ENCODE measurements at places on chromosomes 1 and 21.

DNA sequence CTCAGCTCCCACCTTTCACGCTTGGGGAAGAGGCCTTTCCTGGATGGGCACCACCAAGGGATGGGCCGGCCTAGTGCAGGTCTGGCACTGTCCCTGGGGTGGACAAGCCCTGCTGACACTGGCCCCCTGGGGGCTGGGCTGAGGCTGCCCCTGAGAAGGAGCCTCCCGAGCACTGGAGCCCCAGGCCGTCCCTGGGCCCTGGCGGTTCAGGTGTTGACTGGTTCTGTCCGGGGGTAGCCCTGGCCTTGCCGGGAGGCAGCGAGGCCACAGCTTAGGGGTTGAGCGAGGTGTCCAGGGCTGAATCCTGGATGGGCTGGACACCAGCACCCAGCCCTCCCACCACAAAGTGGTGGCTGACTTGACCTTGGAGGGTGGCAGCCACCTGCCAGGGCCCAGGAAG lies 49.7 kb upstream of the ACTRT2 start:
- no peak for DNase-seq

DNA sequence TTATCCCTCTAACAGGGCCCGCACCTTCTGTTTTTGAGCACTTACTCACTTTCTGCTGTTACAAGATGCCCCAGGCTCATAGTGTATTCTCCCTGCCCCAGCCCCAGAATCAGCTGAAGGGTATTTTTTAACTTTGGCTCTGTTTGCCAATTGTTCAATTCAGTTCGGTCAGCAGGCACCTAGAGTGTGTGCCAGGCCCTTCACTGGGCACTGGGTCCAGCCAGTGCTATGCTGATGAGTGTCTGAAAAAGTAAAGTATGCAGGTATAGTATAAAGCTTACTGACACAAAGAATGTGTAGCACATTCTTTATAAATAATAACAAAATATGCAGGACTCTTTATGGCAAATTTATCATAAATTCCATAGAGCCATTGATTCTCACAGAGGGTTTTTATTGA lies 35.0 kb downstream of the FHAD1 start:
- peak; percentile 47 for DNase-seq

- DNase-seq = peak; percentile 90
Measured at GRCh38 chr1:94045465-94046056, 75.4 kb downstream of the ABCA4 start.

GRCh38 chr1:38097284-38097898 lies 50.8 kb upstream of the POU3F1 start:
- DNase-seq = no peak

DNA sequence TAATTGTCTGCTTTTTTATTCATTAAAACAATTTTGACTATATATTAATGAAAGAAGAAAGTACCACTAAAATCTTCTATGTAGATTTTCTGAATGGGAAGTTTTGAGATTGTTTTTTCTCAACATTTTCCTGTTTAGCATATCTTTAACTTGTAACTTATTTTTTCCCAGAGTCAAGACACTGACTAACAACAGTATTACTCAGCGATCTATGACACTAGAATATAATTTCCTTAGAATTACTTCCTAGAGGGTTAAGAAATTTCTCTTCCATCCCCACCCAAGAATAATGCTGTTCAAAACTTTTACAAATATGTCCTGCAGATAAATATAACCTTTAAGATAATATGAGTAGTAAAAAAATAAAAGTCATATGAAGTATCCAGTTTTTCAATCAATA lies 218.2 kb upstream of the NR5A2 start:
- DNase-seq = no peak

DNA sequence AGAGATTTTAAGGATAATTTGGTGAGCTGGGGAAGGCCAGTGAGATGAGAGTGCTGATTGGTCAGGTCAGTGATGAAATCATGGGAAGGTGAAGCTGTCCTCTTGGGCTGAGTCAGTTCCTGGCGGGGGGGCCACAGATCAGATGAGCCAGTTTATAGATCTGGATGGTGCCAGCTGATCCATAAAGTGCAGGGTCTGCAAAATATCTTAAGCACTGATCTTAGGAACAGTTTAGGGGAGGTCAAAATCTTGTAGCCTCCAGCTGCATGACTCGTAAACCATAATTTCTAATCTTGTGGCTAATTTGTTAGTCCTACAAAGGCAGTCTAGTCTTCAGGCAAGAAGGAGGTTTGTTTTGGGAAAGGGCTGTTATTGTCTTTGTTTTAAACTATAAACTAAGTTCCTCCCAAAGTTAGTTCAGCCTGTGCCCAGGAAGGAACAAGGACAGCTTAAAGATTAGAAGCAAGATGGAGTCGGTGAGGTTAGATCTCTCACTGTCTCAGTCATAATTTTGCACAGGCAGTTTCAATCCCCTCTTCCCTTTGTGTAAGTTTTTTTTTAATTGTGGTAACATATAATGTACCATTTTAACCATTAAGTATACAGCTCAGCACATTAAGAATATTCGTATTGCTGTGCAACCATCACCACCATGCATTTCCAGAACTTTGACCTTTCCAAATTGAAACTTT lies 39.4 kb downstream of the PTAFR start:
- no peak for DNase-seq

- no peak for DNase-seq
Measured at GRCh38 chr1:179875596-179876299, 1.9 kb downstream of the TOR1AIP2 start.

- no peak for DNase-seq
Measured at GRCh38 chr1:56065729-56066128, 513.6 kb downstream of the PLPP3 start.

DNA sequence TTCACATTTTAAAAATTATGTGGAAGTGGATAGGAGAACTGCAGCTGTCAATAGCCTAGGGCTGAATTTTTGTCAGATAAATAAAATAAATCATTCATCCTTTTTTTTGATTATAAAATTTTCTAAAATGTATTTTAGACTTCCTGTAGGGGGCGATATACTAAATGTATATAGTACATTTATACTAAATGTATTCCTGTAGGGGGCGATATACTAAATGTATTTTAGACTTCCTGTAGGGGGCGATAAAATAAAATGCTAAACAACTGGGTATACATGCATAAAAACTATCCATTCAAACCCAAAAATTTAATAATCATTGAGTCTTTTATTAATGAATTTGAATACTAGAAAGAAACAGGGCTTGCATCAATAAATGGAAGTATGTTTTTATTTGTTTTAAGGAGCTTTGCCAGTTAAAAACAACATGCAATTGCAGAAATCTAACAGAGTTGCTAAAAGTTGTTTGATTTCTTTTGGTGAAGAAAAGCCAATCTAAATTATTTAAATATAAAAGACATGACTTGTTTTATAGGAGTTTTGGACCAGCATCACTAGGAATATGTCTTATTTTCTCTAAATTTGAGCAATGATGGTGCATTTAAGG lies 31.4 kb downstream of the CLCA1 start:
- DNase-seq = peak; percentile 5

- DNase-seq = no peak
Measured at GRCh38 chr1:87685311-87686135, 356.8 kb downstream of the LMO4 start.

DNA sequence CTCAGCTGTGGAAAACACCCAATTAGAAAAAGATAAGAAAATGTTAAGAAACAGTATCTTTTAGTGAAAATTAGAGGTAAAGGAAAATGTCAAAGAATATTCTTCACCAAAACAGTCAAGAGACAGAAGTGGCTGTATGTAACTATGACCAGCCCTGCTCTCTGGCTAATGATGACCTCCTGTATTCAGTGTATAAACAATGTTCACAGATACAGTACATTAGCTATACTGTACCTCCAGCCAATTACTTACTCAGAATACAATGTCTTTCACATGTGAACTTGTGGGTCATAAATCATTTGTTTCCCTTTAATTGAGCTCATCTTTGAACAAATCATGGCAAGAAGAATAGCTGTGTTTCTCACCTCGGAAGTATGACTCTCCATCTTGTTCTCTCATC lies 432.0 kb downstream of the LMO4 start:
- no peak for DNase-seq

- DNase-seq = peak; percentile 34
Measured at GRCh38 chr1:203799971-203800370, 4.5 kb downstream of the ZBED6 start.

DNA sequence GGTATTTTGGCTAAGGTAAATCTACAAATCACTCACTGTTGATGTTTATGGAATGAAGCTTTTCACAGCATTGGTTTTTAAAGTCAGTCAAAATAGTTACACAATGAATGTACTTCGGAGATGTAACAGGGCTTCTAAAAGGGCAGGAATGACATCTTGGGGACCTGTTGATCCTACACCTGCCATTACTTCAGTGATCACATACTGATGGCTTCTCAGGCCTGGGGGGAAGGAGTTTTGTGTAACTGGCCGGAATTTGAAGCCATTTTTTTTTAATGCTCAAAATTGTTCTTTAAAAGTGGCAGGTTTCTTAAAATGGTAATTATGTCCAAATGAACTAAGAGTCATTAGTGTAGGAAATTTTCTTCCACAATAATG lies 11.2 kb downstream of the RPL5 start:
- no peak for DNase-seq

DNA sequence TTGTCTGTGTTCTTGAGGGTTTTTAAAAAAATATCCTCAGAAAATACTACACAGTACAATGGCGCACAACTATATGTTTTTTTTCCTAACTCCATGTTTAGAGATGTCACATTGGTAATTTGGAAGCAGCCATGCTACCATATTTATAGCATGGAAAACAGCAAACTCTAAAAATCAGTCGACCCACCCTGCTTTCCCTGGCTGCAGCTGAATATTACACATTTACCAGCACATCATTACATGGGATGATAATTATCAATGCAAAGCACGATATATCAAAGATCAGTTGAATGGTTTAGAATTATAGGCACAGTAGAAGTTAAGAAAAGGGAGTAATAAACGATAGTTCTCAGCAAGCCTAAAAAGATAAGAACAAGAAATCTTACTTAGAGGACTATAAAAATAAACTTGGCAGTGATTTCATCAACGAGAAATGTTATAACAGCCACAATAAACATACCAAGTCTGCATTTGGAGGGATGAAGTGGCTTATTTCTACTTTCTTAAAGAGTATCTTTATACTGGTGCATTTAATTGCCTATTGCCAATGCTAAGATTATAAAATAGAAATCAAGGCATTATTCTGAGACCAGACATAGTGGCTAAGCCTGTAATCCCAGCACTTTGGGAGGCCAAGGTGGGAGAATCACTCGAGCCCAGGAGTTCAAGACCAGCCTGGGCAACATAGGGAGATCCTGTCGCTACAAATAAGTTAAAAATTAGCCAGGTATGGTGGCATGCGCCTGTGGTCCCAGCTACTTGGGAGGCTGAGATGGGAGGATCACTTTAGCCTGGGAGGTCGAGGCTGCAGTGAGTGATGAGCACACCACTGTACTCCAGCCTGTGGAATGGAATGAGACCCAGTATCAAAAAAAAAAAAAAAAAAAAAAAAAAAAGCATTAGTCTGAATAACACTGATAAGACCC lies 43.4 kb downstream of the WDR64 start:
- no peak for DNase-seq

All from G401 (cell line).